M059J (cell line): ENCODE measurements at places on chromosomes 11 and 22. TPM values are rescaled to one million over a fixed set of nuclear protein-coding genes. Genes with fewer than 3 reads are reported as not detected.

DNA sequence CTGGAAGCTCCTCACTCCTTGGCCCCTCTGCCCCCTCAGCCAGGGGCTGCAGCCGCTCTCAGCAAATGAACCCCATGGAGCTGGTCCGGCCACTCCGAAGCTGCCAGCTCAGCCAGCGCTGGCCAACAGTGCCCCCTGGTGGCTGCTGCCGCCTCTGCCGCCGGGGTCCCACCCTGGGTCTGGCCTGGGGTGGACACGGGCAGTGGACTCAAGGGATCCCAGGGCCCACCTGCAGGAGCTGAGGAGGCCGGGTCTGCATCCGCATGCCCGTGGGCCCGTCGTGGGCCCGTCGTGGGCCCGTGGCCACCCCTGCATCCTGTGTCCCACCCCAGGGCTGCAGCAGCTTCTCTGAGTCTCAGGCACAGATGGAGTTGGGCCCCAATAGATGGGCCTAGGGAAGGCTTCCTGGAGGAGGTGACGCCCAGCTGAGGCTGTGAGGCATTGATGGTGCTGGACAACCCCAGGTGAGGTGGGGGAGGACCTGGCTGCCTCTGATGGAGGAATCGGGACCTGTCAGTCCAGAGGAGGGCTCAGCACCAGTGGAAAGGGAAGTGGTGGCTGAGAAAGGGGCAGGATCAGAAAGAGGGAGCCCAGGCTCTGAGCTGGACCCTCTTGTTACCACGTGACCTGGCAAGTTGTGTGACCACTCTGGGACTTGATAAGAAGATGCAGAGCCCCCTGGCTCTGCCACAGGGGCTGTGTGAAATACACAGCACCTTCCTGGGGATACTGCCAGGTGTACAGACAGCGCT is 522.3 kb downstream of the BRD1 start:
- peak; percentile 5 for DNase-seq

GRCh38 chr11:1350086-1350725 is 39.5 kb upstream of the BRSK2 start:
- no peak for DNase-seq

DNA sequence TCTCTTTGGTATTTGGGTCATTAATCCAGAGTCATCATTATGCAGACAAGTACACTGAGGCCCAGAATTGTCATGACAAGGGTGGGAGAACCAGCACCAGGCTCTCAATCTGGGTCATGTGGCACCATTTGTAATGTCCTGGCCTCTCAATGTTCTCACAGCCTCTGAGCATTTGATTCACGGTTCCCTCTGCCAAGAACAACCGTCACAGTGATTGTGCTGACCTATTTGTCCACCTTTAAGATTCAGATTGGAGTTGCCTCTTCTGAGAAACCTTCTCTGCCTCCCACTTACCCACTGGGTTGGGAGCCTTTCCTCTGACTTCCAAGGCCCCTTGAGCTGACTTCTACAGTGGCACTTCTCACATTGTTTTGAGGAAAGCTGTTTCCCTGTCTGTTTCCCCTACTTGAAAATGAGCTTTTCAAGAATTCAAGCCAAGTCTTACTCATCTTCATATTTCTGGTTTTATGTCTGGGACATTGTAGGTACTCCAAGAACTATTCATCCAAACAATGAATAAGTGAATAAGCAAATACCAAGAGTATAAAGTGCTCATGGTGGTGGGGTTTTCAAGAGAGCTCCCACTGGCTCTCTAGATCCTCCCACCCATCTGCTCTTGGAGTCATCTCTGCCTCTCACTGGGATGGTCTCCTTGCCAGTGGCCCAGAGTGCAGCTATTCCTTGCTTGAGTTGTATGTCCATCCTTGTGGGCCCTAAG is 126.4 kb upstream of the E2F8 start:
- DNase-seq = peak; percentile 37

DNA sequence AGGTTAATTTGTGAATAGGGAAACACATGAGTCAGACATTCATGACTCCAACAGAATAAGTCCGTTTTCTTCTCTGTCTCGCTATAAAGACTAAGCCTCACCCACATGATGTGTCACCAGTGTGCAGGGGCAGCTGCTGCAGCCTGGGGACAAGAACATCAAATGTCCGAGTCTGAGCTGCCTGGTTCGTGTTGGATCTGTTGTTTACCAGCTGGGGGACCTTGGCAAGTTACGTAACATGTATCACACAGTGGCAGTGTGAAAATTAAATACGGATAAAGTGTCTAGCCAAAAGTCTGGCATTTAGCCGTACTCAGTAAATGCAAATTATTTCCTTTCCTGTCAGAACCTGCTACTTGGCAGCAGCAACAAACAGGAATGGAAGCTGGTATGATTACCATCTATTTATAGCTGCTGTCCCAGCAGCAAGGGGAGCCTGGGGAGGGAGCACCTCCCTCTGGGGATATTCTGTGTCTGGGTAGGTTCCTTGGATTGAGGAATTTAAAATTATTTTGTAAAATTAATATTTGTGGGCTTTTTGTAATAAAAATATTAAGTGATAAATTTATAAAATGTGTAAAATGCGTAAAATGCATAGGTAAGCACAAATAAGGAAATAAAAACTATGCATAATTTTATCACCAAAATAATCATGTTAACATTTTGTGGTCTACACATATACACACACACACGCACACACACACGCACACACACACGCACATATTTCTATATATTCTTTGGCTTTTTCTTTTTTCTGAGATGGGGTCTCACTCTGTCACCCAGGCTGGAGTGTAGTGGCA is 1.3 kb upstream of the CLDN25 start:
- DNase-seq = peak; percentile 84

DNA sequence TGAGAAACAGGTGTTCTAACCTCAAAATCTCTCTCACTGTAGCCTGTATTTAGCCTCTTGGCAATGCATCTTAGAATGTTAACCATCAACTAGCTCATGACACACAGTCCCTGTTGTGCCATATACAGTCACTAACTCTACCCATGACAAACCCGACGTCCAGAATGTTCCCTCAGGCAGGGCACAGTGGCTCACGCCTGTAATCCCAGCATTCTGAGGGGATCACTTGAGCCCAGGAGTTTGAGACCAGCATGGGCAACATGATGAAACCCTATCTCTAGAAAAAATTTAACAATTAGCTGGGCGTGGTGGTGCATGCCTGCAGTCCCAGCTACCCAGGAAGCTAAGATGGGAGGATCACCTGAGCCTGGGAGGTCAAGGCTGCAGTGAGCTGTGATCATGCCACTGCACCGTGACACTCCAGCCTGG is 18.2 kb upstream of the CCDC34 start:
- DNase-seq = no peak

GRCh38 chr11:34915136-34916014 is 804 bp downstream of the APIP start:
- DNase-seq = no peak

DNA sequence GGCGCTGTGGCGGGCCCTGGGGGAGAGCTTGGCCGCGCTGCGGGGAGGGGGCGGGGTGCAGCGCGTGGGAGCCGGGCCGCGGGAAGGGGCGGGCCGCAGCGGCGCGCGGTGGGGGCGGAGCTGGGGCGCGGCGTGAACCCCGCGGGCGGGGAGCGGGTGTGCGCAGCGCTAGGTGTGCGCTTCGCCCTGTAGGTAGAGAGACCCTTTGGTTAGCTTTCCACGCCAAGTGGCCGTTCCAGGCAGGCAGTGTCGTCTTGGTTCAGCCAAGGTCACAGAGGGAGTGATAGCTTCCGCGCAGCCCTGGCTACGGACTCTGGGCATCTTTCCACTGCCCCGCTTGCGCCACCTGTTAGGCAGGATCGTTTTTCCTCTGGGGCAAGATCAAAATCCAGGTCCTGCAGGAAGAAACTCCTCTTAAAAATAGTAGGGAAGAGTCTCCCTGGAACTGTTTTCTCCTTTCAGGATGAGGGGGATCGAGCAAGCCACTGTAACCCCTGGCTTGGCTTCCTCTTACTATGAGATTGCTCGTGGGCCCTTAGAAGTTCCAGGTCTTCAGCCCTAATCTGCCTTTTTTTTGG is 434 bp downstream of the BANF1 start:
- DNase-seq = peak; percentile 47

DNA sequence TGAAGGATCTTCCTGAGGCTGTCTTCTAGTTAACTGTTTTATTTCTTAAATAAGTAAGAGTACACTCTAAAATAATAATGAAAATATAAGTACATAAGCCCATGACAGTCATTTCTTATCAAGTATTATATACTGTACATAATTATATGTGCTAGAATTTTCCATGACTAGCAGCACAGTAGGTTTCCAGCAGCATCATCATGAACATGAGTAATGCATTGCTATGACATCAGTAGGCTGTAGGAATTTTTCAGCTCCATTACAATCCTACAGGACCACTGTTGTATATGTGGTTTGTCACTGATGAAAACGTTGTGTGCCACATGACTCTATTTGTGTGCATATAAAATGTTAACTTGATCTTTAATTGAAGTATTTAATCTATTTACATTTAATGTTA is 22.0 kb downstream of the ZNF202 start:
- peak; percentile 36 for DNase-seq

GRCh38 chr11:60957188-60957587 is 5.2 kb upstream of the SLC15A3 start:
- peak; percentile 61 for DNase-seq

DNA sequence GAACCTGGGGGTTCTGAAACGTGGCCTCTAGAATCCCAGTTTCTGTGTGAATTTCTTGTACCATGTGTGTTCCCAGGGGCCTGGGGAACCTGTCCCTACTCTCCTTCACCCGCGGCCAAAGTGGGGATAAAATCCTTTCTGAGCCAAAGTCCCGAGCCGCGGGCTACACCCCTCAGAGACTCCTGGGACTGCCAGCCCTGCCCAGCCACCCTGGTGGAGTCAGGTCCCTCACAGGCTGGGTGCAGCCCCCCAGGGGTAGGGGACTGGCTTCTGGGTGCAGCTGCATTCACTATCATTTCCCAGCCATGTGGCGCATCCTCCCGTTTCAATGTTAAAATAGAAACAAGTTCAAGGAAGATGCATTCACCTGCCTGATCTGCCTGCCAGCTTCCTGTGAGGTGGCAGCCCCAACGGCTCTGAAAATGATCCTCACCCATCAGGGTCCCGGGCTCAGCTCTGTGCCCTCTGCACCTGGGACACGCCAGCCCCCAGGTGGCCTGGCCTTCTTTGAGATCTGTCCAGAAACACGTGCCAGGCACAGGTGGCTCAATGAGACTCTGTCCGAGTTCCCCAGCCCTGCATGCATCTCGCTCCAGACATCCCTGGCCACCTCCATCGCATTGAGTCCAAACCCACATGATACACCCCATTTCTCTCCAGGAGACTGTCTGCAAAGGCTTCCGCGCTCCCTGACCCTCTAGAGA is 338.8 kb downstream of the CTTN start:
- DNase-seq = no peak

- peak; percentile 72 for DNase-seq
Observed at GRCh38 chr22:38707346-38707745, 1.6 kb downstream of the GTPBP1 start.

- no peak for DNase-seq
Observed at GRCh38 chr11:8545698-8546366, 48.2 kb downstream of the STK33 start.

GRCh38 chr11:8933931-8934330 is 1.2 kb upstream of the C11orf16 start:
- DNase-seq = no peak

GRCh38 chr22:46579751-46580449 is 40.3 kb upstream of the GRAMD4 start:
- DNase-seq = no peak

- no peak for DNase-seq
Observed at GRCh38 chr22:36522662-36523061, 6.3 kb downstream of the EIF3D start.

DNA sequence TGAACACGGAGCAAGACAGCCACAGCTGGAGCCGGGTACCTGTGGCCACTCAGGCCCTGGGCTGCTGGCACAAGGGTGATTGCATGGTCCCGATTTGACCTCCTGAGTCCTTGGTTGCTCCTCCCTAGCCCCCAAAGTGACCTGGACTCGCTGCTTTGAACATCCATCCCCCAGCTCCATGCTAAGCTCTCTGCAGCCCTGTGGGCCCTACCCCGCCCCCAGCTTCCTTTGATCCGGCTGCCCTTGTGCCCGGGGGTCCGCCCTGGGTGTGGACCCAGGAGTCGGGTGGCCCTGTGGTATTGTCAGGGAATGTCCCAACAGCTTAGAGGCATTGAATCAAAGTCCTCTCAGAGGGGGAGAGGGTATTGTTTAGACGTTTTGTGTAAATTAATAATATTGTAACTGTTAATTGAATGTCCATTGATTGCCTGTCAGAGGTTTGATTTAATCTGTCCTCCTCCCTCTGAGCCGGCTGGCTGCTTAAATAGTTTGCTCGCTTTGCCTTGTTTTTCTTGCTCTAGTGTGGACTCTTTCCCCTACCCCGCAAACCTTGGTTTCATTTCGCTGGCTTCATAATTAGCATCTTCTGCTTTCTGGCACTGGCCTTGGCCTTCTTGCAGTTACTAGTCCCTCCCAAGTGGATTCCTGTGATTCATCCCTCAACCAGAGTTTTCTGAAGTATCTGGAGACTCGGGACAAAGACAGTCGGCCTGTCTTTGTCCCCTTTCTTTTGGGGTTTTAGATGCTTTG is 20.7 kb downstream of the GRIK4 start:
- peak; percentile 69 for DNase-seq

- no peak for DNase-seq
Observed at GRCh38 chr22:35769974-35770373, 52.3 kb downstream of the APOL5 start.

DNA sequence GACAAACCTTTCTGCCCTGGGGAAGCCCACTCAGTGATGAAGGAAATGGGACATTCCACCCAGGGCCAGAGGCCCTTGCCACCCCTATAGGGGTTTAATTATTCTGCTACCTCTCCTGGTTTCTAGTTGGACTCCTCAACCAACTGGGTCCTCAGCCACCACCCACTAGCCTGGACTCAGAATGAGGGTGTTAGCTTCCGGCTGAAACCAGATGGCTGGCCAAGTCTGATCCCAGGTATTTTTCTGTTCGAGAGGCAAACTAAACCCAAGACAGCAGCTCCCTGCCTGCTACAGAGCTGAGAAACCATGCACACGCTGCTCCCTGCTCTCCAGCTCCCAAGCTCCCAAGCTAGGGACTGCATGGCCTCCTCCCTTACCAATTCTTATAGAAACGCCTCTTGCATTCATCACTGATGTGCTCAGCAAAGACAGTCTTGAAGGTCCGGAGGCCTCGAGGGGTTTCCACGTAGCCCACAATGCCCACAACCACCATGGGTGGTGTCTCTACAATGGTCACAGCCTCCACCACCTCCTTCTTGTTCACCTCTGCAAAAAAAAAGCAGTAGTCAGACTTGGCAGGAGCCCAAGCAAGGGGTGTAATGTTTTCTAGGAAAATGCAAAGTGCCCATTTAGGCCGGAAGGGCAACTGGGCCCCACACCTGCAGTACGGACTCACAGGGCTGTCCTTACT is 2.2 kb downstream of the RPL3 start:
- no peak for DNase-seq

- peak; percentile 16 for DNase-seq
Observed at GRCh38 chr22:43848366-43849171, 13.7 kb downstream of the SULT4A1 start.

- DNase-seq = no peak
Observed at GRCh38 chr11:133366147-133366546, 166.2 kb downstream of the OPCML start.

GRCh38 chr11:67372993-67373647 is at the start of gene CLCF1:
CLCF1 (minus strand) TSS chr11:67373598; CDS start chr11:67373539, 59 bp downstream.
- DNase-seq = peak; percentile 64

TREH gene
- not detected in 2 replicates for total RNA-seq

TBC1D10A gene
- 13.5 and 20.9 TPM in 2 replicates for total RNA-seq

KDELR3 gene
- total RNA-seq = 58.5 and 83.7 TPM in 2 replicates

MS4A7 gene
- not detected in 2 replicates for total RNA-seq

GNG3 gene
- total RNA-seq = not detected in 2 replicates

C1QTNF6 gene
- 14.0 and 16.5 TPM in 2 replicates for total RNA-seq

PRR33 gene
- not detected in 2 replicates for total RNA-seq

ANGPTL5 gene
- total RNA-seq = not detected in 2 replicates

MYOD1 gene
- 0.05 and 0.12 TPM in 2 replicates for total RNA-seq

SAA4 gene
- total RNA-seq = not detected in 2 replicates

CYB5R2 gene
- 5.8 and 6.4 TPM in 2 replicates for total RNA-seq

KRTAP5-2 gene
- total RNA-seq = not detected in 2 replicates

MED15 gene
- 22.3 and 27.9 TPM in 2 replicates for total RNA-seq
